ENCODE measurements at places on chromosomes 3 and 15.

DNA sequence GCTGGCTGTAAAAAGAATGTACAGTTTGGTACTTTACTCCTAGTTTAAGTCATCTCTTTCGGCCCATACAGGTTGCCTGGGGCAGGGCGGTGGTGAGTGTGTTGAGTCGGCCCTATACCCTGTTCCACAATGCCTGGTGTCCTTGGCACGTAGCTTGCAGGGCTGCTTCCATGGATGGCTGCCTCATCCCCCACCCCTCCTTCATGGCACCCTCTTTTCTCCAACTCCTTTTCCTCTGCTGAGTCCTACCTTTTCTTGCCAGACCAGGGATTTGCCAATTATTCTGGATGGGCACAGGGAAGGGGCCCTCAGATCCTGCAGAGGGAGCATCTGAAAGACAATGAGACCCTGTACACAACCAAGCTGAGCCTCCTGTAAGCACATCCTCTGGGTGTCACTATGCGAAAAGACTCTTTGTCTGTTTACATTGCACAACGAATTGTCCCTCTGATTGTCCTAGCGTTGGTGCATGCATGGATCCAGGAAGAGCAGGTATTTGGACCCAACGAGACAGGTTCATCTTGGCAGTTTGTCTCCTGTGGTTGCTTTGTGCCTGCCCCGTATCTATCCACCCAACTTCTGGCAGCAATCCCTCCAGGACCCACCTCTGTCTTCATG is 73.6 kb upstream of the CGNL1 start:
- no peak for DNase-seq

DNA sequence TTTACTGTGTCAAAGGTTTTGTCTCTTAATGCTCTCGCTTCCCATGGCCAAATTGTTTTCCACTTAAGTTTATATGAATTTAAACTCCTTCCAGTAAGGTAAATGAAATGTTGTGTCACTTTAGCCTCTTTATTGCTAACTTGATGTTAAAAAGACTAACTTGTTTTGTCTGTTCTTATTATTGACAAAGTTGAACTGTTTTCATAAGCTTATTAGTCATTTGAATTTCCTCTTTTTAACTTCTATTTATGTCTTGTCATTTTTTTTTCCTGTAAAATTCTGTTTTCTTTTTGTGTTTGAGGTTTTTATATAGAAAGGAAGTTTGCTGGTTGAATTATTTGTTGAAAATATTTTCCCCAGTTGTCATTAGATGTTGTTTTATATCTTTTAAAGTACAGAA is 25.8 kb downstream of the FAM98B start:
- DNase-seq = no peak

DNA sequence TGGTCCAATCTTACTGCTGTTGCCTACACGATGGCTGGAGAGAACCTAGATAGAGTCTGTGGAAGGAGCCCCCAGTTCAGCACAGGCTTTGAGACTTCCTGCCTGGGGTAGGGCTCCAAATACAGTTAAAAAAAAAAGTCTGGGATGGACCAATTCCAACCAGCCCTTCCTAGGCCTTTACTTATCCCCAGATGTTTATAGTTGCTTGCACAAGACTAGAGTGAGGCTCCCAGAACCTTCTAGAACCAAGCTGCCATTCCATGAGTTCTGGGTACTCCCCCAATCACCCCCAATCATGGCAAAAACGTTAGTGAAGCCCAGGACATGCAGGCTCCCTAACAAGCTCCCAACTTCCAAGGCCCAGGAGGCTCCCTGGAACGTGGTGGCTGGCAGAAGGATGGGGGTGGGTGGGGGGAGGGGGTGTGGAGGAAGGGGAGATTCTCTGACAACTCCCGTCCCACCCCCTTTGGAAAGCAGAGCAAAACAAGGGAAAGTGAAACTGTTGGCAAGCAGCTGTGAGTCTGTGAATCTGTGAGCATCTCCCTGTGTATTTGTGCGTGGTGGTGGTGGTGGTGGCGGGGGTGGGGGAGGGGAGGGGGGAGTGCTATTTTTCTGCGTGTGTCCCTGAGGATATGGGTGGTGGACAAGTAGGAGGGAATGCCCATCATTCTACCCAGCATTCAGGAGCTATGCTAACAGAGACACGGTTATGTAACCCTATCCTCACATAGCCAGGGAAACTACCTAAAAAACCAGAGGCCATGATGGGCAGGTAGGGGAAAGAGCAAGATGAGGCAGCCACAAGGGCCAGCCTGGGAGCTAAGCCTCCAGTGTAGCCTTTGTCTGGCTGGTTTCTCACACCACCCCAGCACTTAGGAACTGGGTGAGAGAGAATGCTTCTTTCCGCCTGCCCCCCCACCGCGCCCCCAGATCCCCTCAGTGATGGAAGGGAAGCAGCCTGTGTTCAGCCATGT is 2.0 kb downstream of the MST1R start:
- no peak for DNase-seq

- DNase-seq = no peak
Measured at GRCh38 chr3:10822055-10822454, 6.0 kb downstream of the SLC6A11 start.

GRCh38 chr3:117017135-117017894 is 307.7 kb downstream of the TUSC7 start:
- no peak for DNase-seq

DNA sequence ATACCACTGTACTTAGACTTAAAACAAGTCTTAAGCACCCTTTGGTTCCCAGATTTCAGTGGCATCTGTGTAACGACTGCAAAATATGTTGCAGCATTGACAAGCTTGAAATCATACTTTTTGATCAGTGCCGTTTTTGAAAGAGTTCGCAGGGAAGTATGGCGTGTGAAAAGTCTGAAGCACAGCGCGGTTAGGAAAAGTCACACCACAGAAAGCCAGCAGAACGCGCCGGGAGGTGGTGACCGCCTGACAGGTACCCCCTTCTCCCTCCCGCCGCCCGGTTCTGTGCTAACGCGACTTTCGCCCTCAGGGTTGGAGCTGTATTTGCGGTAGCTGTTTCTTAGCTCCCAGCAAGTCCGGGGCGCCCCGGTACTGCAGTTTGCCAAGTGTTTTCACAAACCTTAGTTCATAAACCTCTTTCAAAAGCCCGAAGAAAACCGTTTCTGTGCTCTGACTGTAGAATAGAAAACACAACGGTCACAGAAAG is 481 bp upstream of the CRYBG3 start:
- DNase-seq = no peak

DNA sequence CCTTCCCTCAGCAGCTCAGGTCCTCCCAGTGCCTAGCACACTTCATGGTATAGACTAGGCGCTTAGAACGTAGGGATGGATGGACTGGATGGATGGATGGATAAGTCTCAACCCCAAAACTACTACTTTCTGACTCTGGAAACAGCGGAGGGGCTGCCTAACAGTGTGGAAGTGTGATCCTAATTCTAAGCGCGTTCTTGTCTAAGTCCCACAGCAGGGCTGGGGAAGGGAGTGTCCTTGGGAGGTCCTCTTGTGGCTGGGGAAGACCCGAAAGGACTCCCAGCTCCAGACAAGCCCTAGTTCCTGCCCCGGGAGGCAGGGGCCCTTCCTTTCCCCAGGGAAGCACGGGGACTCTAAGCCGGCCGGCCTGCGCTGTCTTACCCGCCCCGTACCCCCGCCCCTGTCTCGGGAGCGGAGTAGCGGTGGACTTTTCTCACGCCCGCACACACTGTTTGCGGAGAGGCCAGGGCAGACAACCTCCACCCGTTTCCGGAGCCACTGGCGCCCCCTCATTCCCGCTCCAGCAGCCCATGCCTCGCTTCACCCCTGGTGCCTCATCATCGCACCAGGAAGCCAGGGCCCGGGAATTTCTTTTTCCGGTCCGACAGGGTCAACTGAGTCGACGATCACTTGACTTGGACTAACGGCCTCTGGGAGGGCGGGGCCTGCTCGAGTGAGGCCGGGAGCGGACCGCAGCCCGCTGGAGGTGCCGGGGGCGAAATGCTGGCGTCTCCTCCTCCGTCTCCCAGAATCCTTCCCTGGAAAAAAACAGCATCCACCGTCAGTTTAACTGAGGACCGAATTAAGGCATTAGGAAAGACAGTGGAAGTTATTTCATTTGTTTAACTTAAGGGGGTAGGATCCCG is 133.3 kb downstream of the TBC1D2B start:
- no peak for DNase-seq

DNA sequence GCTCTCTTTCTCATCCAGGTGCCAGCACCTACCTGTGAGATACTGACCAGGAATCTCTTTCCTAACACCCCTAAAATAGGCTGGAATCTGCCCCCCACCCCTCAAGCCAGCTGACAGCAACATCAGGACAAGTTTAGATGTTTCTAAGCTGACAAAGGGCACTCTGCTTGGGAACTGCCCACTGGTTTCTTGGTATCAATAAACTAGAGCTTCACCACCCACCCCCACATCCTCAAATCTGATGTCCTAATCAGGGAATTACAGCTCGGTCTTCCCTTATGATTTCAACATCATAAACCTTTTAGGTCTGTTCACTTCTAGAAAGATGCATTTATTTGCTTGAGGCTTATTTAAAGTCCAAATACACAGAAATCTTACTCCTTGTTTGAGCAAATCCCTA is 34.7 kb downstream of the CEP19 start:
- DNase-seq = no peak

GRCh38 chr3:95752199-95752598 is 1062.2 kb upstream of the EPHA6 start:
- no peak for DNase-seq

GRCh38 chr3:14490831-14491230 is 49.3 kb downstream of the GRIP2 start:
- DNase-seq = no peak

DNA sequence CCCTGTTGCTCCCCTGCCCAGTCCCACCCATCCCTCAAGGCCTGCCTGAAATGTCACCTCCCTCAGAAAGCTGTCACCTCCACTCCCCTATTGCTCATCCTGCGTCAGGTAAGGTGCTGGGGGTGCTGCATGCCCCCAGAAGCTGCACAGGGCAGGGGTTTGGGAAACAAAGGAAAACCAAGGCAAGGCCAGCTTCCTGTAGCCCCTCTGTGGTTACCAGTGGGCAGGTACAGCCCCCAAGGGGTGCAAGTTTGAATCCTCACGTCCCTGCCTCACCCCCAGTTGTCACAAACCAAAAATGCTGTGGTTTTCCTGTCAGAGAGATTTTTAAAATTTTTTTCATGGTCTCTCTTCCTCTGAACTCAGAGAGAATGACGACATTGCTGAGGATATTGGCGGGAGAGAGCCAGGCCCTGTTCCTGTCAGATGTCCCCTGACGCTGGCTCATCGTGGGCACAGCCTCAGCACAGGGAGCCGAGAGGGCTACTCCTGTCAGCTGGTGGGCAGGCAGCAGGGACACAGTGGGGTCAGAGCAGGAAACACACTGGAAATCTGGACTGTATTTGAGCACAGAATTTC is 27.0 kb downstream of the PSTPIP1 start:
- no peak for DNase-seq

DNA sequence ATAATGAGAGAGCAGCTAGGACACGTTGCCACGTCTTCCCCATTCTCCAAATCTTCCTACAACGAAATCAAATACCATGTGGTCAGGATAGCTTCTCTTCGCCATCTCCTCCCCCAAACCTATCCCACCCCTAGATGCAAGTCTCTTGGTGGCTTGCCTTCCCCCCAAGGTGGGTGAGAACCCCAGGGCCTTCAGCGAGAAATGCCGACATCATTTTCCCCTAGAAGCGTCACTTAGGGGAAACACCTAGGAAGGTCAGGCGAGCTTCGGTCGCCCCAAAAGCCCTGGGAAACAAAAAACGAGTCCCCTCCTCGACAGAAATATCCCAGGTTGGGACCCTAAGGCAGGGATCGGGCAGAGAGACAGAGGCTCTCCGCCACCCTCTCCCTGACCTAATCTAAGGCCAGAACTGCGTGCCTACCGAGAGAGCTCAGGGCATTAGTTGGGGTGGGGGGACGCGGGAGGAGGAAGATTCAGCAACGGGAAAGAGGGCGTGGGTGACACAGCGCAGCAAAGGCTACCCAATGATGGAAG is 502 bp downstream of the DPH3 start:
- no peak for DNase-seq

- no peak for DNase-seq
Measured at GRCh38 chr15:80105595-80105994, 46.1 kb downstream of the ZFAND6 start.

All from activated CD4-positive, CD25-positive, alpha-beta regulatory T cell treated with anti-CD3 and anti-CD28 coated beads, Interleukin-2, amount 50 U/mL, for 16 hours (primary cell).